ENCODE measurements at places on chromosomes 3 and 15.

GRCh38 chr3:133983126-133983525 is 46.6 kb downstream of the SLCO2A1 start:
- DNase-seq, result no peak

DNA sequence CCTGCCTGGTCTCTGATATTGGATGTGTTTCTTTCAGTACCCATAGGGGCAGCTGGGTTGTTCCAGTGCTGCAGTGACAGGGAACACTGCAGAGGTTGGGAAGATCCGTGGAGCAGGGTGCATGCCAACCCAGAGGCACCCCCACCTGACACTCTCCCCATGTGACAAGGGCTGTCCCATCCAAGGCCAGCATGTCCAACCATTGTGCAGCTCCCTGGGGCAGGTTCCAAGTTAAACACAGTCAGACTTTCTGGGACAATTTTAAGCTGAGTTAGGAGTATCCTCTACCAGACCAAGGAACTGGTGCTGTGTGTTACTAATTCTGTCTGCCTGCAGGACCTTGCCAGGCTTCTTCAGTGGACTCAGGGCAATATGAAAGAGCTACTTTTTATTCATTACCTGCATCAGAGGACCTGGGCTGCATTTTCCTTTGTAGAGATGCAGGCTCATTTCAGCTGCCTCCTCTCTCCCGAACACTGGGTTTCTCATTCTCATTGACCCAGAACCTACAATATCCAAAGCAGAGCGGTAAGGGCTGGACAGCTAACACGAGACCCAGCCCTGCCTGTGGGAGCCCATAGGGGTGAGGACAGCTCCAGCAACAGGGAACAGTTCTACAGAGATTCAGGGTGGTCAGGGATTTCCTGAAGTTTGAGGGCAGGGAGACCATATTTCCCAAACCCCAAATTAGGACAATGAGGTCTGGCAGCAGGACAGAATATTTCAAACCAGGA is 72.7 kb downstream of the SPSB4 start:
- DNase-seq, result no peak

GRCh38 chr3:183967693-183968092 is 50.0 kb downstream of the ABCC5 start:
- no peak for DNase-seq

- DNase-seq, result no peak
Observed at GRCh38 chr15:59237924-59238331, 31.3 kb downstream of the LDHAL6B start.

DNA sequence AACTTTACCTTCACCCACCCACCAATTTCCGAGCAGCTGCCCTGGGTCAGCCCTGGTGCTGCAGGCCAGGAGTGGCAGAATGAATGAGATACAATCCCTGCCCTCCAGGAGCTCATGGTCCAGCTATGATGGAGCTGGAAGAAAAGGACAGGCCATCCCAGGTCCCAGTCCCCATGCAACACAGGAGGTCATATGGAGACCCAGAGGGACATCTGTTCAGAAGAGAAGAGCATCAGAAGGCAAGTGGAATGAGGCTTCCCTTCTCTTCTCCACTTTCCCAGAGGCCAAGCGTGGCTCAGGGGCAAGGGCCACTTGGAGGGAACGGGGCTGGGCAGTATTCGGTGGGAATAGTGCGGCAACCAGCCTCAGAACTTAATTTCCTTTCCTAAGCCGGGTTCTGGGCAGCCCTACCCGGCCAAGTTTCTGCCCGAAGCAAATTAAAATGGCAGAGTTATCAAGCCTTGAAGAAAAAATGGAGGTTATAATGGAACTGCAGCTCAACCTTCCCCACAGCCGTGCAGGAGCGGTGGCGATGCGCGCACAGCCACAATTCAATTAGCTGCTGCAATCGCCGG is 35.9 kb downstream of the TLE3 start:
- DNase-seq, result no peak
